ENCODE measurements at places on chromosomes 4 and X.

DNA sequence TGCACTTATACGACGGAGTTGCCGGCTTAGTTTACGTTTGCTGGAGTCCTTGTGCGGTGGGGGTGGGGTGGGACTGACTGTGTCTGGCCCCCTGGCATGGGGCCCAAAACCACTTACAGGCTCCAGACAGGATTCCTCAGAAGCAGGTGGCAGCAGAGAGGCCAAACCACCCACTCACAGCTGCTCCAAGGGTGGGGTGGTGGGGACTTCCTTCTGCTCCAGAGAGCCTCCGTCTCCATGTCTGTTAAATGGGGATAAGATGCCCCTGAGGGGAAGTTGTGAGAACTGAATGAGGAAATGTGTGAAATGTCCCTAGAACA is 36.7 kb downstream of the PSAPL1 start:
- no peak for DNase-seq

- no peak for DNase-seq
These were observed 244.2 kb upstream of the GRID2 start for GRCh38 chr4:92059615-92060014.

GRCh38 chrX:25067271-25068172 is 51.8 kb upstream of the ARX start:
- no peak for DNase-seq

DNA sequence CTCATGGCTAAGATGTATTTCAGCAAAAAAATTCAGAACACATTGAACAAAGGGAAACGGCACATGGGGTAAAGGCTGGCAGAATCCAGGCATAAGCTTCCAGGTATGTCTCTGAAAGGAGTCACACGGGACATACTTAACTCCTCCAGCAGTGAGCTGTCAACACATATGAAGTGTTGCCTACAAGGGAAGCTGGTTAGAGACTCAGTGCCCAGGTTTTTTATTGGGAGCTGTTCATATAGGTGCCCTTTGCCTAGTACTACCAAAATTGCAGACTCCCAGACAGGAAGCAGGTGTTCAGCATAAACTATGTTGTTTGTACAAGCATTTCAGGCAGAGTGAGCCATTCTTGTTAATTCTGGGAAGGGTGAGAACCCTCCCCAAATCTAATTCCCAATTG is 77.4 kb upstream of the PUDP start:
- DNase-seq = no peak

- DNase-seq = no peak
These were observed 157.9 kb downstream of the DCAF12L1 start for GRCh38 chrX:126394681-126395080.

- DNase-seq = no peak
These were observed 73.2 kb upstream of the C1QTNF7 start for GRCh38 chr4:15354371-15355297.

DNA sequence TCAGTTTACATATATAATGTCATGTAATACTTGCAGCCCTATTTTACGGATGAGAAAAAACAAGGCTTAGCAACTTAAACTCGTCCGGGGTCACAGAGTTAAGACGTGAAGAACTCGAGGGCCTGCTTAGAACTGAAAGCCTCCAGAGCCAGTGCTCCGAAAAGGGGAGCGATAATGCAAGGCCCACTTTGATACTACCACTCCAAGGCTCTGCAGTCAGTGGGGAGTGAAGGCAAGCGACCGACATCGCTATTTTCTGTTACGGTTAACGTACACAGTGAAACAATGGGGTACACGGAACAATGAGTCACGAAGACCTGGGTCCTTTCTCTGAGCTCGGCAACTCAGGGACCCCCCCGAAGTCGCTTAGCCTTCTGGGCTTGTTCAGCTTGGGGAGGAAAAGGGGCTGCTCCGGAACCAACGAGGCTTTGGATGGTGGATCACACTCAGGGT is 965 bp downstream of the PPA2 start:
- DNase-seq = no peak

DNA sequence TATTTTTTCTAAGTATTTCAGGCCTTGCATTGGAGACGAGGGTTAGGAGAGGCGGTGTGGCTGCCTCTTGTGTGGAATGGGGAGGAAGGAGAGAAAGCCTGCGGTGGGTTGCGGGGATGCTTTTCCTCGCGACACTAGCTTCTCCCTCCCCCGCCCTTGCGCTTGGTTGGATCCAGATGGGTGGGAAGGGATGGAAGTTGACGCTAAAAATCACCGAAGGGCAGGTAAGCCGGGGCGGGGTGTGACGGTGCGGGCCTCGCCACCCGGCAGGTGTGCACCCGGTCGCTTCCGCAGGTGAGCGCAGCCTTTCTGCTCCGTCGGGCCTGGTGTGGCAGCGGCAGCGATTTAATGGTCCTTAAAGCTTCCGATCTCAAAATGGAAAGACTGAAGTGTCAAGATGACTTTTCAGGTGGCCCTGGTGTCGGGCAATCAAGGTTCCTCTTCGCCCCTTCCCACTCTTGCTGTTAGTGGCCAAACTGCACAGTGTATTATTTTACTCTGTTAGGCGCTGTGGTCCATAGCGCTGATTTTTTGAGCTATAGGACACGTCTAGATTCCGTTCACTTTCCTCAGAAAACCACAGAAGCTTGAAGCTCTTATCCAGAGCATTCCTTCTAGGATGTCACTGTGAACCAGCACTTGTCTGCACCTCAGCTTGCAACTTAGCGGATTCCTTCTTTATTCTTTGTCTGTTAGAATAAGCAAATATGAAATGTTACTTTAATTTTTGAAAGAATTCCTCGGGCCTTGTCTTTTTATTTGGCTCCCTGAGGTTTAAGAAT is 765 bp downstream of the ENOPH1 start:
- DNase-seq = no peak

- DNase-seq = no peak
These were observed 17.8 kb upstream of the STOX2 start for GRCh38 chr4:183887351-183887750.

DNA sequence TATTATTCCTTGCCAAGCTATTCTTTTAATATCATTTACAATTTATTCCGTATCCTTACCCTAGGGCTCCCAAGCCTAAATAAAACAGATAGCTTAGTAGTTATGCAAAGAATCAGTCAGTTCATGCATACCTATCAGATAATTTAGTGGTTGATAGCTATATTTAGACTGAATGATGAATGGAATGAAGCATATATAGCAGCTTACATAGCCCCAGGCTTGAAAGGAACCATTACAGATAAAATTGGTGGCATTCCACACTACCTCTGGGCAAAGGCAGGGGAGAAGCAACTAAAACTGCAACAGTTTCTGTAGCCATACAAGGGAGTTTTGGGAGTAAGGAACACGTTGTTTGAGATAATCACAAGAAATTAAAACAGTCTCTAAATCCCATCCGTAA is 2.7 kb downstream of the ACE2 start:
- no peak for DNase-seq

DNA sequence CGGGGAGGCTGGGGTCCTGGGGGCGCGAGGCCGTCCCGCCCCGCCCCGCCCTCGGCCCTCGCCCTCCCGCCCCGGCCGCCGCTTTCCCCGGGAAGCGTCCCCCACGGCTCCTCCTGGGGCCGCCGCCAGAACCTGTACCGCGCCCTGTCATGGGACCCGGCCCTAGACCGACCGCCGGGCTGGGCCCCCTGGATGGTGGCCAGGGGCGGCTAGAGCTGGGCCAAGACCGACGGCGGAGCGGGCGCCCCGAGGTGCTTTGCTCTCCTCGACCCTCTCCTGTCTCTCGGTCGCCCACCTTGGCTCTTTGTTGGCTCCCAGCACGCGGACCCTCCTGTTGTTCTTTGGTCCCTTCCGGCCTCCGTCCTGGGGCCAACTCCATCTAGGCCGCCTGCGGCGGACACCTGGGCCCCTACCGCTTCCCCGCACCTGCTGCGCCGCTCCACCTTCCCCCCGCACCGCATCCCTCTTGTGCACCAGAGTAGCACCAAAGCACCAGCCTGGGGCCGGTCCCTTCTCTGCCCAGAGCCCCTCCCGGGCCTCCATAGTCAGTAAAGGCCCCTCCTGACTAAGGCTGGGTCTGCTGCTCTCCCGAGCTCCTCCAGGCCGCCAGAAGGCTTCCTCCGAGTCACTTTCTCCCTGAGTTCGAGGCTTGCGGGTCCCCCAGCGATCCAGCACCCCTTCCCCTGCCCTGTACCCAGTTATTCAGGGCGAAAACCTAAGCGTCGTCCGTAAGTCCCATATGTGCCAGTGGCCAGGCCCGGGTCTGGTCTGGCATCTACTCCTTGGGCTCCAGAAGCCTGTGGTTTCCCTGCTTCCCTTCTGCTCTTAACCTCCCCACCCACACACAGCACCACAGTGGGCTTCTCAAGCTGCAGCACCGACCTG is 587 bp downstream of the TACC3 start:
- DNase-seq = no peak

DNA sequence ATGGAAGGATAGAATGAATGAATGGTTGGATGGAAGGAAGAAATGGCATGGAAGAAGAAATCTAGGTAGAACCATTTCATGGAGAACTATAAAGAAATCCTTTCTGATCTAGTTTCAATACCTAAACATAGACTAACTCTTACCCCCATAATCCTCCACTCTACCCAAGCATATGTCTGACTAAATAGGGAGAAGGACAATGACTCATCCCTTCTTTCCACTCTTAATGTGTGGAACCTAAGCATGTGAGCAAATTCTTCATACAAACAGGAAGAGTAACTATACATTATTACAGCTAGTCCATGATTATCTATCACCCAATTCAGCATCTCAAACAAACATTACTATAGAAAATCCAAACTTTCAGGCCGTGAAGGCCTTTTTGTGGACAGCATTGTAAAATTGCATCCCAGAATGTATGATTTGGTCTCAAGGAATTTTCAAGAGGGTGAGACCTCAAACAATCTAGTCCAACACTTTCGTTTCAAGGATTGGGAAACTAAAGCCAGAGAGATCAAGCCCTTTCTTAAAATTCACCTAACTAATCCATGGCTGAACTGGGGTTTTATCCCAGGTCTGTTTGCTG is 11.2 kb downstream of the C1QTNF7 start:
- DNase-seq = no peak

DNA sequence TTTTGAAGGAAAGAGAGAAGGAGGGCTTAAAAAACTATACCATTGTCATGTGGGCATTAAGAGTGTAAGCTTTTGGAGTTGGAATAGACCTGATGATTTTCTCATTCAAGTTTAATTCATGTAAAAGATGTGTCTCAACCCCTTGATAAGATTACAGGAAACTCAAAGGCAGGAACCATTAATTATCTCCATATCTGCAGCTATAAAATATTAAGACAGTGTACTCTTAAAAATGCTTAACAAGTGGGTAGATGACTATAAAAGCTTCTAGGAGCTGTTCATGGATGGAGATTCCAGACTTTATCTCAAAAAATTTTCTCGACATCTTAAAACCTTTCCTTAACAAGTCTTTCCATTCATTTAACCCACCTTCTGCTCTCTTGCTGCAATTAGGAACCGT is 208.3 kb downstream of the PALLD start:
- DNase-seq = no peak

- DNase-seq = no peak
These were observed 4.9 kb downstream of the ELF2 start for GRCh38 chr4:139171876-139172691.

DNA sequence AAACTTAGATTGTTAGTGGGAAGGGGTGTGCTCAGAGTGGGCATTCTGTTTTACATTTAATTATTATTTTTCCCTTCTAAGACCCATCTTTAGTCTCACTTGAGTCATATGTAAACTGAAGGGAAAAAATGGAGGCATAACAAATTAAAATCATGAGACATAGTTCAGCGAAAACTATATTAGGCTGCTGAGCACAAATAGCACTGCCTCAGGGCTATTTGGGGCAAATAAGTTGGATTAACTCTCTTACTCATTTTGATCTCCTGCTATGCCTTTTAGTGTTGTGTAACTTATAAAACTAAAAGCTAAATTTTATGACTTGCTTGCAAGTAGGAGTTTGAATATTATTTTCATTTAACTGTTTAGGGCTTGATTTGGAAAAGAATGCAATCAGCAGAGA is 1329.2 kb upstream of the PCDH7 start:
- no peak for DNase-seq

DNA sequence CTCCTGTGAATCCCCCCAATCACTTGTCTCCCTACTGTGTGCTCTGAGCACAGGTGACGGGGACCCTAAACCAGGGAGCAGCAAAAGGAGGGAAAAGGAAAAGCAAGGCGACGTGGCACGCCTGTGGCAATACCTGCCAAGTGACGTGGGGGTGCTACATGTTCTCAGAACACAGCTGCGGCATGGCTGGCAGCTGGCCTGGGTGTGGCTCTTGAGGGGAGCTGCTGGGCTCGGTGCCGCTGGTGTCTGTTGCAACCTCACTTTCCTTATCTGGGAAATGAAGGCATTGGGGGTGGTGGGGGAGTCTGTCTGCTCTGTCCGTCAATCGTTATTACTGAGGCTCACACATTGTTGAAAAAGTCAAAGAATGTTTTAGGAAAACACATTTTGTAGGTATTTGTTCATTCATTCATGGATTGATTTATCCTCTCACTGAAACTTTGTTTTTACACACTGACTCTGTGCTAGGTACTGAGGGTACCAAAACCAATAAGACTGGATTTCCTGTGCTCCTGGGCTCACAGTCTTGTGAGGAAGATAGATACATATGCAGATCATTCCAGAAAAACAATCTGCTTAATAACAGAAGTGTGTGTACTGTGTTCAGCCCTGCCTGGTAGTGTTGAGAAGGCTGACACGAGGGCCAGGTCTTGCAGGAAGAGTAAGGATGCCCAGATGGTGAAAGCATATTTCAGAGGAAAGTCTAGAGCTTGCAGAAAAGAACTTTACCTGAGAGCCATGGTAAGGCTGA is 217.6 kb downstream of the PTTG2 start:
- DNase-seq = no peak

- DNase-seq = no peak
These were observed 4.8 kb upstream of the TIMP1 start for GRCh38 chrX:47577424-47577823.

GRCh38 chr4:15010038-15010585 is 7.8 kb downstream of the CPEB2 start:
- DNase-seq = no peak

- DNase-seq = no peak
These were observed 50.1 kb upstream of the SGMS2 start for GRCh38 chr4:107774681-107775080.

GRCh38 chr4:109015413-109015810 is 252.6 kb upstream of the ETNPPL start:
- DNase-seq = no peak

- no peak for DNase-seq
These were observed 70.2 kb downstream of the CLDN22 start for GRCh38 chr4:183249854-183250253.
